ENCODE measurements at places on chromosomes 2 and 18. TPM values are rescaled to one million over a fixed set of nuclear protein-coding genes. Genes with fewer than 3 reads are reported as not detected.

Gene SDC1
- polyA plus RNA-seq = 32.3 TPM

Gene SLC5A7
- polyA plus RNA-seq = 0.84 TPM

Gene TET3
- polyA plus RNA-seq = 19.3 TPM

Gene ZC3H6
- 8.4 TPM for polyA plus RNA-seq

GRCh38 chr2:174729797-174730697 is 34.2 kb downstream of the CHRNA1 start:
- DNase-seq = no peak

DNA sequence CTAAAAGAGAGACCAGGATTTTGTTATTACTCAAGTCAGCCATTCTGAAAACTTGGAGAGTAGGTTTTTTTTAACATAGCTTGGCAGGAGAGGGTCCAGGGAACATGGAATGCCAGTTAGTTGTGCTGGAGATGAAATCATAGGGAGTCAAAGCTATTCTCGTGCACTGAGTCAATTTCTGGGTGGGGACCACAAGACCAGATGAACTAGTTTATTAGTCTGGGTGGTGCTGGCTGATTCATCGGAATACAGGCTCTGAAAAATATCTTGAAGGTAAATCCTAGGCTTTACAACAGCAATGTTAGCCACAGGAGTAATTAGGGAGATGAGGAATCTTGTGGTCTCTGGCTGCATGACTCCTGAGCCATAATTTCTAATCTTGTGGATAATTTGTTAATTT is 921.4 kb downstream of the TRIB2 start:
- no peak for DNase-seq

DNA sequence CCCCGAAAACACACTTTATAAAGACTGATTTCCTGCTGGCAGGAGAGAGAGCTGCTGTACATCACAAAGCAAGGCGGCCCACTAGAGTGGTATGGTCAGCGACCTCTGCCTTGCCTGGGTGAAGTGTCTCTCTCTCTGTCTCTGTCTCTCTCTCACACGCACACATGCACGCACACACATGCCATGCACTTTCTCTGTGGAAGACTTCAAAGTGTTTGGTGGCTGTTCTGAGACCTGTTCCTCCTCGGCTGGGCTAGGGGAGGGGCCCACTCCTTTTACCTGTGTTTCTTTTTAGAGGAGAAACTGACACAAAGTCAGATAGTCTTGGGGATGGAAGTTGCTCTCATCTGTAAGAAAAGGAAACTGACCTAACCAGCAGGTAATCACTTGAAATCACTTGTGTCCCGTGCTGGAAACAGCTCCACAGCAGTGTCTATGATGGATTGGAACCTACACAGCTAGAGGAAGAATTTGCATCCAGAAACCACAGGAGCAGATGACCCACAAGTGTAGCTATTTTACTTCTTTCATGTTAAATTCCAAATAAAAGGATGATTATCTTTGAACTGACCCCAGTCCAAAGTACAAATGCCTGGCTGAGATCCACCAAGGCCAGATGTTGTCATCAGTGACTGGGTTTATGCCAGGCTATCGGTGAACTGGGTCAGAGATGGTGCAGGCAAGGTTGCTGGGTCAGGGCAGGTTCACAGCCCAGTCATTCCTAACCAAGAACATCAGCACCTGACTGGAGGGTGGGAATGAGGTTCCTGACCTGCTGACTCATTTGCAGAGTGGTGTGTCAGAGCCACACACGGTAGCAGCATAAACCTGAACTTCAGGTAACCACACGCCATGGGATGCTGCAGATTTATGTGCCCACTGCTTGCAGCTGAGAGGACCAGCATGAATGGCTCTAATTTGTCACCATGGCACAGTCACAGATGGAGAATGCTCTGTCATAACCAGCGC is 63.0 kb downstream of the NPAS2 start:
- DNase-seq = no peak

Gene RAPGEF4
- 11.4 TPM for polyA plus RNA-seq

GRCh38 chr2:28390241-28390745 is 2.4 kb upstream of the FOSL2 start:
- peak; percentile 63 for DNase-seq

DNA sequence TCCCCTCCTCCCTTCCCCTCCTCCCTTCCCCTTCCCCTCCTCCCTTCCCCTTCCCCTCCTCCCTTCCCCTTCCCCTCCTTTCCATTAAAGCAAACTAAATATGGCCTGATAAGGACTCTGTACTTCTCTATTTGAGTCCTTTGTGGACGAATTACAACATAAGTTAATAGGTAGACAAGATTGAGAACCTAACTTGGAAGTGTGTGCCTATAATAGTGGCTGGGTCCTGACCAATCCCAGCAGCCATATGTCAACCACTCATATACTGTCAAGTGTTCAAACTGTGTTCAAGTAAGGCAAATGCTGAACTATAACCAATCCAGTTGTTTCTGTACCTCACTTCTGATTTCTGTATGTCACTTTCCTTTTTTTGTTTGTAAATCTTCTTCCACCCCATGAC is 97.1 kb upstream of the RBMS1 start:
- DNase-seq = no peak
